Activated T-cell treated with anti-CD3 and anti-CD28 coated beads for 4 hours (primary cell): ENCODE measurements at places on chromosomes 1 and 21.

GRCh38 chr1:62025892-62026291, 168.8 kb upstream of the L1TD1 start:
- no peak for DNase-seq

DNA sequence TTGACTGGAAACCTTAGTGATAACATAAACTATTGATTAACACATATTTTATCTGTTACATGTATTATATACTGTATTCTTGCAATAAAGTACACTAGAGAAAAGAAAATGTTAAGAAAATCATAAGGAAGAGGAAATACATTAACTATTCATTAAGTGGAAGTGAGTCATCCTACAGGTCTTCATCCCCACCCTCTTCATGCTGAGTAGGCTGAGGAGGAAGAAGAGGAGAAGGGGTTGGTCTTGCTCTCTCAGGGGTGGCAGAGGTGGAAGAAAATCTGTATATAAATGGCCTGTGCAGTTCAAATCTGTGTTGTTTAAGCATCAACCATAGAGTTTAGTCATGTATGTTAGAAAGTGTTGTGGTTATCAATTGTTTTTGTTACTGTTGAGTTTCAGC, 66.1 kb upstream of the CHODL start:
- no peak for DNase-seq

GRCh38 chr1:77756052-77756754, 3.4 kb downstream of the USP33 start:
- DNase-seq = no peak

GRCh38 chr1:40722622-40723021, 31.1 kb downstream of the NFYC start:
- DNase-seq = no peak

DNA sequence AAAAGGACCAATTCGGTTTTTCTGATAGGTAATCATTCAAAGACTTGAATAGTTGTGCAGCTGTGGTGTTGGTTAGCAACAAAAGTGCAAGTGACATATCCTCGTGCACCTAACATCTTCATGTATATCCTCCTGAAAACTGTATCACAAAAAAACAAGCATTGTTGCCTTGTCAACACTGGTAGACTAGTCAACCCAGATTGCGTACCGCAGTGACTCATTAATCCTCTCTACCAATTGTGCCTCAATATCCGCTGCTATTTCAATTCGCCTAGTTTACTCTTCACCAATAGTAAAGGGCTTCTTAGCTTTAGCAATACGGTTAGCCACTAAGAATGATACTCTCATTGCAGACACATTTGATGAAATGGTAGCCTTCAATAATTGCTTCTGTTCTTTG, 3.5 kb downstream of the HHAT start:
- DNase-seq = no peak

GRCh38 chr1:156246781-156247459, 936 bp downstream of the PAQR6 start:
- DNase-seq = no peak

DNA sequence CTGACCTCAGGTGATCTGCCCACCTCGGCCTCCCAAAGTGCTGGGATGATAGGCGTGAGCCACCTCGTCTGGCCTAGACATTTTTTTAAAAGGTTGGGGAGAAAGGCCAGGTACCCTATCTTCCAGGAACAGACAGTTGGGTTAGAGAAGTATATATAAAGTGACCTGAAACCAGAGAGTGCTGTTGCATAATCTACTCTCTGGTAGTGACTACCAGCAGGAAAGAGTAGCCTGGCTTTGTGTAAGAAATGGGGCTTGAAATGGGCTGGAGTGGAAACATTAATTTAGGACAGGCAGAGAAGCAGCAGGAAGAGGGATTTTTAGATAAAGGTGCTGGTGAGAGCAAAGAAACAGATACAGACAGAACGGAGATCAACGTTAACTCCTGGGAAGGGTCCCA, 125.8 kb upstream of the HOOK1 start:
- DNase-seq = no peak

DNA sequence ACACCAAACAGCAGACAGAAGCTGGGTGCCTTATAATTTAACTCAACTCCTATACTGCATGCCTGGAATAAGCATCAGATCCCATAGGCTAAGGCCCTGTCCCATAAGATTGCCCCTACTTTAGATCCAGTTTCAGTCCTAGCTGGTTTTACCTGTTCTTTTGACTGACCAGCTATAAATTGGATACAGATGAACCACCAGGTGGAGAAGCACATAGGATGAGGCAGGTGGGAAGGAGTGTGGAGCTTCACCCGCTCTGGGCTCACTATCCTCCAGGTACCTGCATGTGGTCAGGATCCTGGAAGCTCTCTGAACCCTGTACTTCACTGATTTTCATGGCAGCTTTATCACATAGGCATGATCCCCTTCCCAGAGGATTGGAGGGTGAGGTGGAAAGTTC, 51.3 kb downstream of the MAST2 start:
- DNase-seq = no peak

DNA sequence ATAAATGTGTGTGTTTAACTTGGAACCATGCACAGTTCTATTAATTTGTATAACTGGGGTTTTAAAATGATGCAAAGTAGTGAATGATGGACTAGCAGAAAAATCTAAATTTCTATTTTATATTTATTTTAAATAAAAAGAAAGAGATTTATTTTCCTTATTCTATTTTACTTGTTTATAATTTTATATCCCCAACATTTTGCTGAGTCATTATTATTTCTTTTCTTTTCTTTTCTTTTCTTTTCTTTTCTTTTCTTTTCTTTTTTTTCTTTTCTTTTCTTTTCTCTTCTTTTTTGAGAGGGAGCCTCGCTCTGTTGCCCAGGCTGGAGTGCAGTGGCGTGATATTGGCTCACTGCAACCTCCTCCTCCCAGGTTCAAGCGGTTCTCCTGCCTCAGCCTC, 395.0 kb upstream of the NCAM2 start:
- no peak for DNase-seq

DNA sequence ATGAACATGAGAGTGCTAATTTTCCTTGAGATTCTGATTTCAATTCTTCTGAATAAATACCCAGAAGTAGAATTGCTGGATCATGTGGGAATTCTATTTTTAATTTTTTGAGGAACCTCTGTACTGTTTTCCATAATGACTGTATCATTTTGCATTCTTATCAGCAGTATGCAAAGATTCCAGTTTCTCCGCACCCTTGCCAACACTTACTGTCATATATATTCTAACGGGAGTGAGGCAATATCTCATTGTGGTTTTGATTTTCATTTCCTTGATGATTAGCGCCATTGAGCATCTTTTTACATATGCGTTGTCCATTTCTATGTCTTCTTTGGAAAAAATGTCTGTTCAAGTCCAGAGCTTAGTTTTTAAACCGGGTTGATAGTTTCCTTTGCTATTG, 33.2 kb downstream of the VCAM1 start:
- no peak for DNase-seq

GRCh38 chr21:45322231-45322959, 34.7 kb upstream of the POFUT2 start:
- no peak for DNase-seq

- DNase-seq = no peak
Observed at GRCh38 chr1:7401814-7402547, 369.1 kb upstream of the VAMP3 start.

GRCh38 chr1:201171063-201172036, 17.1 kb upstream of the TMEM9 start:
- DNase-seq = no peak

- peak; percentile 66 for DNase-seq
Observed at GRCh38 chr1:234980645-234981396, 147.8 kb downstream of the TOMM20 start.

- no peak for DNase-seq
Observed at GRCh38 chr1:1175221-1176062, 1.8 kb downstream of the TTLL10 start.
